Suprapubic skin (tissue), 4 donors: ENCODE measurements at places on chromosomes 1 and 21.
A peak's percentile ranks its signal among the peaks of the same experiment; 100 is the strongest.

GRCh38 chr1:59498640-59499039, 201.7 kb downstream of the FGGY start:
- DNase-seq = no peak

- DNase-seq = no peak
Measured at GRCh38 chr1:101005871-101006270, 19.7 kb downstream of the DPH5 start.

- DNase-seq = no peak
Measured at GRCh38 chr1:108072212-108072611, 107.2 kb upstream of the VAV3 start.

DNA sequence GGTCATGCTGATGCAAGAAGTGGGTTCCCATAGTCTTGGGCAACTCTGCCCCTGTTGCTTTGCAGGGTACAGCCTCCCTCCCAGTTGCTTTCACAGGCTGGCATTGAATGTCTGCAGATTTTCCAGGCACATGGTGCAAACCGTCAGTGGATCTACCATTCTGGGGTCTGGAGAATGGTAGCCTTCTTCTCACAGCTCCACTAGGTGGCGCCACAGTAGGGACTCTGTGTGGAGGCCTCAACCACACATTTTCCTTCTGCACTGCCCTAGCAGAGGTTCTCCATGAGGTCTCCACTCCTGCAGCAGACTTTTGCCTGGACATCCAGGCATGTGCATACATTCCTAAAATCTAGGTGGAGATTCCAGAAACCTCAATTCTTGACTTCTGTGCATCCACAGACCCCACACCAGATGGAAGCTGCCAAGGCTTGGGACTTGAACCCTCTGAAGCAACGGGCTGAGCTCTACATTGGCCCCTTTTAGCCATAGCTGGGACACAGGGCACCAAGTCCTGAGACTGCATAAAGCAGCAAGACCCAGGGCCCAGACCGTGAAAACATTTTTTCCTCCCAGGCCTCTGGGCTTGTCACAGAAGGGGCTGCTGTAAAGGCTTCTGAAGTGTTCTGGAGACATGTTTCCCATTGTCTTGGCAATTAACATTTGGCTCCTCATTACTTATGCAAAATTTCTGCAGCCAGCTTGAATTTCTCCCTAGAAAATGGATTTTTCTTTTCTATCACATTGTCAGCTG, 466.2 kb upstream of the PBX1 start:
- no peak for DNase-seq

- DNase-seq = no peak
Measured at GRCh38 chr1:7302126-7302525, 469.0 kb upstream of the VAMP3 start.

- no peak for DNase-seq
Measured at GRCh38 chr1:185636848-185637247, 97.3 kb upstream of the HMCN1 start.

GRCh38 chr1:101438359-101438758, 201.5 kb downstream of the S1PR1 start:
- DNase-seq = no peak

- DNase-seq = no peak
Measured at GRCh38 chr1:25137521-25138395, 94.5 kb downstream of the SYF2 start.

- no peak for DNase-seq
Measured at GRCh38 chr1:1163538-1164070, 10.1 kb upstream of the TTLL10 start.

DNA sequence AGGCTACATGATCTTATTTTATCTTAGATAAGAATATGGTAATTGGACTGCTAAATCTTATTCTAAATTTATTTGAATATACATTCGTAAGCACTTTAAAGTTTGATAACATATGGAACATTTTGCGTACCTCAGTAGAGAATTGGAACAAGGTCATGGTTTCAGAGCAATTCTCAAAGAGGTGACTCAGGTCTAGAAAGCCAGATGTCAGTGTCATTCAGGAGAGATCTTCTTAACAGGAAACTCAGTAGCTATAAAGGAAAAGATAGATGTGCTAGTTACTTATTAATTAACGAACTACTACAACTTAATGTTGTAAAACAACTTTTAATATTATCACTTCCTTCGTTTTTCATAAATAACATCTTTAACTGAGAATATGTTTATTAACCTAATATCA, 142.5 kb downstream of the USP25 start:
- no peak for DNase-seq

GRCh38 chr1:176691251-176692228, 228.6 kb downstream of the PAPPA2 start:
- DNase-seq = no peak

- DNase-seq = no peak
Measured at GRCh38 chr21:43826623-43826974, 37.2 kb downstream of the RRP1 start.

DNA sequence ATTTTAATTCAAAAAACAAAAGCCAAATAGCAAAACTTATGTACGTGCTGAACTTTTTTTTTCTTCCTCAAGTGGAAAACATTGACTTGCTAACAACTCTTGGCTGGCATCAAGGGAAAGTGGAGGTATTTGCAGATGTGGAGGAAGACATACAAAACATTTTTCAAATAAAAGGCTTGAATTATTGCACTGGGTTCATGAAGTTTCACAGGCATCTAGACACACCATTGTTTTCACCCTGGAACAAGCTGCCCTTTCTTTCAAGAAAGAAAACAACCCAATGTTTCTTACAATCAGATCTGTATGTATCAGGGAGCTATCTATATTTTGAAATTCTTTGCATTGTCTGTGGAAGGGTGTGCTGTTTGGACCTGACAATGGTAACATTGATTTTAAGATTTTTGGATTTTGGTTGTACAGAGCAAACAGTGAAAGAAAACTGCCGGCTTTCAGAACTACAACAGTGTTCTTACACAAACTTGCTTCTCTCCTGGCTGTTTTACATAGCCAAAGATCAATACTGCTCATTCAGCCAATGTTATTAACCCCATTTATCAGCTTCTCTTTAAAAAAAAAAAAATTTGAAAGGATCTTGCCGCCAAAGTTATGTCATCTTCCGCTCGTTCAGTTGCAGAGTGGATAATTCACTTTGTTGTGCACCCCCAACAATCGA, 187.7 kb upstream of the FOXD3 start:
- DNase-seq = no peak

DNA sequence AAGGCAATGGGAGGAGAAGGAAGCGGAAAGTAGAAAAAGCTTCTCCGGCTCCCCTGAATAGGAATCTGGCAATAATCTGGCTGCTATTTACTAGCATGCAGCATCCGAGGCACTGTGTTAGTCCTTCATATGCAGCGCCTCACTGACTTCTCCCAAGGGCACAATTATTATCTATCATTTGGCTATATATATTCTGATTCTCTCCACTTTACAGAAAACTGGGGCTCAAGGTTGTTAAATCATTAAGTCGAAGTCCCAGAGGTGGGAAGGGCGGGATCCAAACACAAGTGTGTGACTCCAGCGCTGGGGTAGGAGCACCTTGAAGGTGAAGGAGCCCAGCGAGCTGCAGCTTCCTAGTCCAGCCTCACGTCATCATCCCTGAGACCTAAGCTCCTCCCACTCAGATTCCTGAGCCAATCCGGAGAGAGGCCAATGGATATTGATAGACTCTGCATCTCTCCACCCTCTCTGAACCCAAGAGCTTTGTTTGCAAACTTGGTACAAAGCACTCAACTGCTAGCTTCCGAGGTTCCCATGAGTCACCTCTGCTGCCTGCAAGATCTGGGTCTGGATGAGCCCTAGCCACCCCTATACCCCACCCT, 16.6 kb upstream of the EYA3 start:
- no peak for DNase-seq

DNA sequence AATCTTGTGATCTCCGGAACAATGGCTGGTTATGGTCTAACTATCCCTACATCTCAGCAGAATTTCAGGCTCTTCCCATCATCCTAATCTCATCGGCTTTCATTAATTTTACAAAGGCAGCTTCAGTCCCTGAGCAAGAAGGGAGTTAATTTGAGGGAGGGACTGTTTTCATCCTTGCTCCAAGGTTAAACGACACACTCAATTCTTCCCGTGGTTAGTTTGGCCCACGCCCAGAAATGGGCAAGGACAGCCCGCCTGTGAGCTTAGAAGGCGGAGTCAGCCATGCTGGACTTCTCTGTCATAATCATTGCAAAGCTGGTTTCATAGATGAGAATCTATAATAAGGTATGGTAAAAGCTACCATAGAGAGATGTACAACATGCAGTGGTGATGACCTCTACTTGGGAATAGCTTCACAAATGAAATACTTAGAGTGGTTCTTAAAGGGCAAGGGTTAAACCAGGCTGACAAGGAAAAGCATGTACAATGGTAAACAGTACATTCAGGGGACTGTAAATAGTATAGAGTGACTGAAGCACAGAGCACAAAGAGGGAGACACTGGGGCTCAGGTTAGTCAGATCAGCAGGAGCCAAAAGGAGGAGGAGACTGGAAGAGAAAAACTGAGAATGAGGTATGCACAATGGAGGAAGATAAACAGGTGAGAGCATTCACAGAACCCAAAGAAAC, 108.8 kb downstream of the SMYD3 start:
- no peak for DNase-seq

DNA sequence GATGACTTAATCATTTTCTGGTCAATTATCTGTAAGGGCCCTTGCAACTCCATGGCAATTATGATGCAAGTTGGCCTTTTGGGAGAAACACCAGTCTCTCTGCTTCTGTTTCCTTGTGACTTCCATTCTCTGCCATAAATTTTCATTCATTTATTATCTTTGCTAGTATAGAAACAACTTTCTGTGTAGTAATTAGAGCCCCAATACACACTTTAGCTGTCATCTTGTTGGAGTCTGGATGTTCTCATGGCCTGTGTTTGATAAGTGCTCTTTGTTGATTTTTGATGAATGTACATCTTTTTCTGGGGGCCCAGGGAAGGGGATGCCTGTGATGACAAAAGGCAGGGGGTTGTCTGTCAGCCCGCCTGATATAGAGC, 22.4 kb downstream of the PROX1 start:
- no peak for DNase-seq

GRCh38 chr1:109805486-109806165, 41.9 kb upstream of the EPS8L3 start:
- peak; percentile 29 for DNase-seq

DNA sequence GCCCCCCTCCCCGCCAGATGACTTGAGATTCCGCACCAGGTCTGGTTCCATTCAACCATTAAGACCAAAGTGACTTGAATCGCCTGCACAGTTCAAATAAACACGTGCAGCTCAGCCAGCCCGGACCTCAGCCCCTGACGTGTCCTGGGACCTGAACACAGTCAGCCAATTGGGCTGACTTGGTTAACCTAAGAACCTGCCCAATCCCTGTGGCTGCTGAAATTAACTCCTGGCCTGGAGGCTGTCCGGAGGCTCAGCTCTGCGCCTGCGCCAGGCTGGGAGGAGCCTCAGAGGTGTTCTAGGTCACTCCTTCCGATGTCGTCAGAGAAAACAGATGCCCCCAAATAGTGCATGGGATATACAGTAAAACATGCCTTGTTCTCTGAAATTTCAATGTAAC, 73.4 kb downstream of the SCCPDH start:
- no peak for DNase-seq

- DNase-seq = no peak
Measured at GRCh38 chr1:59570524-59570923, 244.2 kb upstream of the HOOK1 start.

DNA sequence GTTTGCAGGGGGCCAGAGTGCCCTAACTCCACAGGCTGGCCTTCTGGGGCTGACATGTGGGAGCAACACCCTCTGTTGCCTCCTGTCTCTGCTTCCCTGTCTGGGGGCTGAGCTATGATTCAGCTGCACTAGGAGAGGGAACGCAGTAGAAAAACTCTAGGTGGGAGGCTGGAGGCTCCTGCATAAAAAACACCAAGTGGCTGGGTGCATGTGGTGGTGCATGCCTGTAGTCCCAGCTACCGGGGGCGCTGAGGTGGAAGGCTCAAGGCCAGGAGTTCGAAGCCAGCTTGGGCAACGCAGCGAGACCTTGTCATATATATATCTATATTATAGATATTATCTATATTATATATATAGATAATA, 5.6 kb downstream of the KIF17 start:
- DNase-seq = no peak

DNA sequence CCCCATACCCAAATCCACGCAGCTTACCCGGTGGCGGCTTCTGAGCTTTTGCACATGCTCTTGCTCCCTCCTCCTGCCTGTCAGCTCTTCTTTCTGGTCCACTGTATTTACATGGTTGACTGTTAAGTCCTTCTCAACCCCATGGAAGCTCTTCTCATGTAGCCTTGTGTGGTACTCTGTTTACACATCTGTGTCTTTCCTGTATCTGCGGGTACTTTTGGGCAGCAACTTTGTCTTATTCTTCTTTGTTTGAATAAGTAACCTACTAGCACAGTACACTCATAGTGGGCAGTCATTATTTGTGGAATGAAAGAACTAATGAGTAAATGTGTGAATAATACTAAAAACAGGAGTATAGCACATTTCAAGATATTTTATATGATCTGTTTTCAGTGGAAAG, 88.5 kb upstream of the GPR88 start:
- no peak for DNase-seq

GRCh38 chr1:91427741-91428140, 23.1 kb upstream of the HFM1 start:
- DNase-seq = no peak

- DNase-seq = no peak
Measured at GRCh38 chr1:85295654-85296053, 19.2 kb upstream of the BCL10 start.

DNA sequence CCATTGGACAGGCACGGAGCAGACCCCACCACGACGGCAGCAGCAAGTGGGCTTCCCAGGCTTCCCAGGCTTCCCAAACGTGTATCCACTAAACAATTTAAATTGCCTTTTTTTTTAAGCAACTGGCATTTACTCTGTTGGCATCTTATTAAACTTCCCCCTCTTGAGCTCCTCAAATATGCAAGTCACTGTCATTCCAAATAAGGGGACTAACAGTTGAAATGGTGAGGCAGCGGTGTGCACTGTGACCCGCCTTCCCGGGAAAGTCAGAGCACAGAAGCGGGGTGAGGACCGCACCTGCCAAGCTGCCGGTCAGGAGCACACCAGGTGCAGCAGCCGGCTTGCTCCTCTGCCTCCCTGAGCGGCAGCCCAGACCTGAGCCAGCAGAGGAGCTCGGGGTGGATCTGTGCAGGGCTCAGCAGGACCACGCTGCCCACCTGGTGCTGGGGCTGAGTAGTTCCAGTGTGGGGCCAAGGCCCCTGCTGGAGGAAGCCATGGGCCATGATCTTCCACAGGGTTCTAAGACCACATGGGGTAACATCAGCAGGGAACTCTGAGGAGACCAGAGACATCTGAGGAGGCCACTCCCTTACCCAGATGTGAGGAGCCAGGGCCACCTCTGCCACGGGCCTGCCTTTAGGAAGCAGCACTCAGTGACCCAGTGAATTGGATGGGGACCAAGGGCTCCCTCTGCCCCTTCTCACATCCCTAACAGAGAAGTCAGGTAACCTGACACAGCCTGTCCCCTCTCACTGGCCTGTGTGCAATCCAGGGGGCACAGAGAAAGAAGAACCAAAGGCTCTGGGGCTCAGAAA, 245.4 kb downstream of the NPHP4 start:
- DNase-seq = no peak

- DNase-seq = no peak
Measured at GRCh38 chr1:11501491-11501897, 22.5 kb downstream of the DISP3 start.
